Panc1 (cell line): ENCODE measurements at places on chromosomes 7 and 10. TPM values are rescaled to one million over a fixed set of nuclear protein-coding genes. Genes with fewer than 3 reads are reported as not detected.

- no peaks in the 10 kb centered on the region for H3K36me3 ChIP-seq
- H3K27ac ChIP-seq: no peak overlapping the region
- no peak for DNase-seq
- H3K4me1 ChIP-seq: no peaks in the 10 kb centered on the region
- no peaks in the 10 kb centered on the region; the same call in 1 of the 2 replicates for H3K27me3 ChIP-seq
These were observed 122.3 kb downstream of the TRIL start for GRCh38 chr7:28835800-28836199.

- DNase-seq: no peak
- H3K4me1 ChIP-seq: no peaks in the 10 kb centered on the region
- no peak overlapping the region for H3K4me3 ChIP-seq
- no peaks in the 10 kb centered on the region for H3K27me3 ChIP-seq
These were observed 73.7 kb upstream of the CAMK2B start for GRCh38 chr7:44398953-44399574.

DNA sequence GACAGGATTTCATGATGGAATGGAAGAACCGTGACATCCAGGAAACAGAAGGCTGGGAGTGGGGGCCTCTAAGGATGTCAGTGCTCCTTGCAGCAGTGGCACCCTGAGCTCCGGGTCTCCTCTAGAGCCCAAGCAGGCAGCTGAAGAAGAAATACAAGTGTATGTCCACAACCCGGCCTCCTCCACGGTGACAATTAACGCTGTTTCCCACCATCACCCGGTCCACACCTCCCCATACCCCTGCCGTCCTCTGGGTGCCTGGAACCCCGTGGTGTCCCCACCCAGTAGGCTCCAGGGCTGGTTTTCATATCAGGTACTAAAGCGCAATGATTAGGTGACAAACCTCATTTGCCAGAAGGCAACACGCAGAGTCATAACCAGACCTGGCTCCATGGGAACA is 30.3 kb downstream of the GRID1 start:
- no peaks in the 10 kb centered on the region for H3K4me1 ChIP-seq
- no peak for DNase-seq
- H3K36me3 ChIP-seq: no peaks in the 10 kb centered on the region

- peak; percentile 10 for DNase-seq
- H3K36me3 ChIP-seq: no peaks in the 10 kb centered on the region; the same call in 1 of the 2 replicates
- no peak overlapping the region for H3K27ac ChIP-seq
- H3K27me3 ChIP-seq: no peaks in the 10 kb centered on the region
These were observed 142.1 kb downstream of the PHTF2 start for GRCh38 chr7:77940647-77941046.

DNA sequence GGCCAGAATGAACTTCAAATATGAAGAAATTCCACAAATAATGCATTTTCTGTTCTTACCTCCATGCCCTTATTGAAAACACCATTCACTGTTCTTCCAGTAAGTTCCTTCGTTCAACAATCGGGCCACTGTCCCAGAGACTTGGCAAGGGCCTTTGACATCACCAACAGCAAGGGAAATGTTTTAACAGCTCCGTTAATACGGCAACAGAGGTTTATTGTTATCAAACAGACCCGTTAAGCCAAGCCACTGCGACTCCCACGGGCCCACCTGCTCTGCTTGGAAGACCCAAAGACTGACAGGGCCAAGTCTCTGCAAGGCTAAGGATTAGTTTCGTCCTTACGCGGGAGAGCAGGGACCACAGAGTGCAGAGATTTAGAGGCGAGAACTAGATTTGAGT is 43.4 kb upstream of the LYZL1 start:
- no peak overlapping the region for H3K4me3 ChIP-seq
- no peaks in the 10 kb centered on the region for H3K27me3 ChIP-seq
- no peak overlapping the region for H3K27ac ChIP-seq
- DNase-seq: no peak

- H3K4me3 ChIP-seq: no peak overlapping the region
- peaks cover 10% of the 10 kb centered on the region; the same call in 1 of the 2 replicates for H3K36me3 ChIP-seq
- no peaks in the 10 kb centered on the region for H3K27me3 ChIP-seq
- no peak overlapping the region for H3K27ac ChIP-seq
- DNase-seq: no peak
These were observed 3.4 kb downstream of the TRRAP start for GRCh38 chr7:98881561-98882315.

- no peaks in the 10 kb centered on the region for H3K36me3 ChIP-seq
- DNase-seq: no peak
- H3K27ac ChIP-seq: no peak overlapping the region
- H3K4me1 ChIP-seq: no peaks in the 10 kb centered on the region
These were observed 8.6 kb downstream of the CAMK2G start for GRCh38 chr10:73865459-73866442.

GRCh38 chr10:107894516-107894915 is 730.0 kb upstream of the SORCS1 start:
- no peak overlapping the region for H3K4me3 ChIP-seq
- no peak for DNase-seq
- H3K4me1 ChIP-seq: no peaks in the 10 kb centered on the region
- H3K27ac ChIP-seq: no peak overlapping the region
- no peaks in the 10 kb centered on the region for H3K36me3 ChIP-seq

GRCh38 chr7:103879411-103879810 is 110.0 kb downstream of the RELN start:
- no peaks in the 10 kb centered on the region for H3K36me3 ChIP-seq
- H3K4me1 ChIP-seq: no peaks in the 10 kb centered on the region
- H3K27ac ChIP-seq: no peak overlapping the region
- DNase-seq: no peak
- H3K27me3 ChIP-seq: no peaks in the 10 kb centered on the region

DNA sequence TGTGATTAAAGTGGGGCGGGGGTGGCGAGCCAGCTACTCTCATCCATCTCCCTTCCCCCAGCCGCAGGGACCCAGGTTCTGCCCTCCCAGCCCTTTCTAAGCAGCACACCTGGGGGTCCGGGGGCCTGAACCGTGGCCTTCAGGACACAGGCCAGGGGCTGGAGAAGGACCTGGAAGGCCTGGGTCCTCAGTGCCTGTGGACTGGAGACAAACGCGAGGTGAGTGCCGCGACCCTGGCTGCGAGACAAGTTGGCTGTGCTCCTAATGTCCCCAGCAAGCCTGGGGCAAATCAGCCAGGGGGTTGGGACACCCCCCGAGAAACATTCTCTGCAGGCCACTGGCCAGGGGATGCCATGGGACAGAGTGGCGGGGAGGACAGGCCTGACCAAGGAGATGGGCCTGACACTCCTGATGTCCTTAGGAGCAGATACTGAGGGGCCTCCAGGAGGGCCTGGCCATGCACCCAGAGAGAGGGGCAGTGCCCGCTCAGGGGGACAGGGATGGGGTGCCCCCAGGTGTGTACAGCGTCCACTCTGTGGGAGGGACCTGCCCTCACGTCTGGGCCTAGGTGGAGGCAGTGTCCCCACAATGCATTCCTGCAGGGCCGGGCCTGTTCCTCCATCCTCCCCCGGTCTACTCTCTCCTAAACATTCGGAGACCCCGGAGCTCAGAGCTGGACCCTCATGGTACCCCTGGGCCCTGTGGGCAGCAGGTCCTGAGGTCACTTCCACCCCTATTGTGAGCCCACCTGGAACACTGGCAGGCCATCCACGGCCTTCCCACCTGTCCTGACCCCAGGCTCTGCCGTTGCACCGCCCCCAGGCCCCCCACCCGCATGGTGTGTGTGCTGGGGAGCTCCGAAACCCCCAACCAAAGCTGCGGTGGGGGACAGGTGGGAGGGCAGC is 13.1 kb downstream of the BRAT1 start:
- H3K27ac ChIP-seq: no peak overlapping the region
- peaks cover 5% of the 10 kb centered on the region; the same call in 1 of the 2 replicates for H3K36me3 ChIP-seq
- no peak for DNase-seq
- no peaks in the 10 kb centered on the region for H3K27me3 ChIP-seq
- no peaks in the 10 kb centered on the region for H3K4me1 ChIP-seq

GRCh38 chr7:1899196-1899595 is 229.1 kb downstream of the ELFN1 start:
- H3K27me3 ChIP-seq: no peaks in the 10 kb centered on the region
- no peak overlapping the region for H3K27ac ChIP-seq
- H3K4me1 ChIP-seq: no peaks in the 10 kb centered on the region
- DNase-seq: no peak

GRCh38 chr7:81698965-81699364 is 70.9 kb downstream of the HGF start:
- no peaks in the 10 kb centered on the region for H3K4me1 ChIP-seq
- H3K36me3 ChIP-seq: no peaks in the 10 kb centered on the region
- no peak for DNase-seq
- no peak overlapping the region for H3K27ac ChIP-seq
- no peaks in the 10 kb centered on the region for H3K27me3 ChIP-seq

DNA sequence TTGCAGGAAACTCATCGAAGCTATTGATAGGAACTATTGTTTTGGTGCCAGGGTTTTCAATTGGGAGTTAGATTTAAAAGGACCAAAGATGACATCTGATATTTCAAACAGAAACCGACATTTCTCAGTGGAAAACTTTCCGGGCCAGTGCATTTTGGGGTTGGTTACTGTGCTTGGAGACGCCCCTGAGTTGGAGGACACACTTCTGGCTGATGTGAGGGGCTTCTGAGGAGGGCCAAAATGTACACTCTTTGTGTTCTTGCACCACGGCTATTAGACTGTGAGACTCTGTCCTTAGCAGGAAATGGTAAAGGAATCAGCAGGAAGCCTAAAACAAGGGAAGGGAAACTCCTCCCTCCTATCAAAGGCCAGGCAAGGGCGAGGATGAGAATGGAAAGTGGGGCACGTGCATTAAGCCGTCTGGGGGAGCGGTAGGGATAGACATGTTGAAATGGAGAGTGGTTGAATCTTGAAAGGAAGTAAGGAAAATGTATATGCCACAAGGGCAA is 1.8 kb upstream of the SRGN start:
- no peaks in the 10 kb centered on the region for H3K27me3 ChIP-seq
- no peaks in the 10 kb centered on the region for H3K36me3 ChIP-seq
- DNase-seq: no peak
- no peak overlapping the region for H3K4me3 ChIP-seq
- no peak overlapping the region for H3K27ac ChIP-seq
- H3K4me1 ChIP-seq: peaks cover 2% of the 10 kb centered on the region

GRCh38 chr10:129465796-129466702 is 992 bp upstream of the MGMT start:
- peaks cover 6% of the 10 kb centered on the region for H3K4me1 ChIP-seq
- peak overlapping the region; percentile 55 for H3K4me3 ChIP-seq
- H3K36me3 ChIP-seq: no peaks in the 10 kb centered on the region
- no peaks in the 10 kb centered on the region for H3K27me3 ChIP-seq
- peak overlapping the region; percentile 89 for H3K27ac ChIP-seq

DNA sequence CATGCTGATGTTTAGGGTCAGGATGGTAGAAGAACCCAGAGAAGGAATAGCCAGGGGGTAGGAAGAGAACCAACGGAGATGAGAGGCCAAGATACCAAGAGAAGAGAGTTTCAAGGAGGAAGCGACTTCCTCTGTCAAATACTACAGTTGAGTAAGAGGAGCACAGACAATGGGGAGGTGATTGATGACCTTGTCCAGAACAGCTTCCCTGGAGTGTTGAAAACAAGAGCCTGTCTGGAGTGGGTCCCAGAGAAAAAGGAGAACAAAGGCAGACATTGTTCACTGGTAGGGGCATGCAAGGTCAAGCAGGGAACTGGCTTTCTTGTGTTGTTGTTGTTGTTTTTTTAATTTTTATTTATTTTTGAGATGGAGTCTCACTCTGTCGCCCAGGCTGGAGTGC is 9.6 kb upstream of the TRIM56 start:
- DNase-seq: no peak
- no peak overlapping the region for H3K27ac ChIP-seq

DNA sequence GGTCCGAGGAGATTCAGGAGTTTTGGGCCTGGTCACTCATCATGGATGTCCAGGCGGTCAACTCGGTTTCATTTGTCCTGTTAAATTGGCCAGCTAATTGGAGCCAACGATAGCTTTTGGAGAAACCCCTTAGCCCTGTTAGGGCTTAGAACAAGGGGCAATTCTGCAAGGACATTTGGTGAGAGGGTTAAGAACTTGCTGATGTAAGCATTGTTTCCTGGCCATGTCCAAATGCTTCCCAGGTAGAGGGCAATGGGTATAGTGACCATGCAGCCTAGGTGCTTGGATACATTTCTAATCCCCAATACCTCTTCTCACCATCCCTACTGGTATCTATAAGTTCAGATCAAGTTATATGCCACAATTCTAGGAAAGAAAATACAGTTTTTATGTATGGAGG is 131.5 kb downstream of the RPS24 start:
- peaks cover 29% of the 10 kb centered on the region for H3K27me3 ChIP-seq
- DNase-seq: no peak
- no peak overlapping the region for H3K27ac ChIP-seq
- H3K36me3 ChIP-seq: no peaks in the 10 kb centered on the region

DNA sequence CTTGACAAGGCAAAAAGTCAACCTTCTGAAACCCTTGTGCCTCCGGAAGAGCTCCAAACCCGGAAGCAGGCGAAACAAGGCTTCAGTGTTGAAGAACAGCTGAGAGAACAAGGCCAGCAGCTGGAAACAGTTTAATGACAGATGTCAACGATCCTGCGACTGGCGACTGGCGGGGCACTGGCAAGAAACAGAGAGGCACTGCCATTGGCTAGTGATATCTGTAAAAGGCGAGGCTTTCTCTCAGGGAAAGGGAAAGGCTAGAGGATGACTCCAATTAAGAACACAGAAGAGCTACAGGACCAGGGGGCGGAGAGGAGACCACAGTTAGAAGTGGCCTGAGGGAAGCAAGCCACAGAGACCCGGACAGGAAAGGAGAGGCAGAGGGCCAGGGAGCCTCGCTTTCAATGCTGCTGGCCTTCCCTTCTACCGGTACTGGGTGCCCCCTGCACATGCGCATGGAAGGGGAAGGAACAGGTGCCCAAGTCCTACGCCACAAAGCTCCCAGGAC is 19.4 kb downstream of the ITGB1 start:
- no peak for DNase-seq
- peak overlapping the region; percentile 84 for H3K27ac ChIP-seq
- peaks cover 92% of the 10 kb centered on the region for H3K4me1 ChIP-seq
- no peak overlapping the region for H3K4me3 ChIP-seq
- peaks cover 13% of the 10 kb centered on the region for H3K36me3 ChIP-seq

DNA sequence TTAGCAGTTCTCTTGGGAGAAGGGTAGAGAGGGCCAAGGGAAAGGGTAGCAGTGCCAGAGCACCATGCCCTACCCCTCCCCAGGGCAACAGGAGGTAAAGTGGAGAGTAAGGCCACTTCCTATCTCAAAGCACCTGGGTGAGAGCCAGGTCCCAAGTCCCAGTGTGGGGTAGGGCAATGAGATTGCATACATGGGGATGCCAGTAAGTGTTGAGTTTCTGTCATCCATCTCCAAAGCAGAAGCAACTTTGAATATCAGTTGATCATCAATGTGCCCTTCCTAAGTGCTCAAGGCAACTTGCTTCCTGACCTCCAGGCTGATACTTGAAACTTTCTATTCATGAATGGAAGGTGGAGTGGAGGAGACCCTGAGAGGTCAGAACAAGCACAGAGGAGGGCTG is 2.2 kb upstream of the CAMK2G start:
- H3K4me3 ChIP-seq: no peak overlapping the region
- peaks cover 2% of the 10 kb centered on the region; the same call in 1 of the 2 replicates for H3K36me3 ChIP-seq
- DNase-seq: no peak
- H3K27me3 ChIP-seq: no peaks in the 10 kb centered on the region
- no peak overlapping the region for H3K27ac ChIP-seq

Gene TMEM213
- not detected for total RNA-seq

Gene CUTC
- 37.0 TPM for total RNA-seq

Gene TRIM50
- not detected for total RNA-seq

Gene AKR1C3
- total RNA-seq: 0.62 TPM

Gene PAOX
- total RNA-seq: 9.3 TPM

Gene SKIDA1
- total RNA-seq: 9.3 TPM

Gene NPS
- not detected for total RNA-seq

Gene SFTPA1
- total RNA-seq: 3.8 TPM

Gene IGFBP1
- total RNA-seq: 0.33 TPM

Gene FAM13C
- not detected for total RNA-seq

Gene TACR2
- 0.21 TPM for total RNA-seq

Gene ACBD7
- total RNA-seq: 1.8 TPM

Gene OR9A2
- total RNA-seq: not detected

Gene SDK1
- total RNA-seq: 47.4 TPM
